ENCODE measurements at places on chromosomes 7 and 10. TPM values are rescaled to one million over a fixed set of nuclear protein-coding genes. Genes with fewer than 3 reads are reported as not detected.

The SEMA3C gene
- 0.16 TPM for total RNA-seq

The IMMP2L gene
- total RNA-seq: 15.4 TPM

The VSTM2A gene
- not detected for total RNA-seq

The FFAR4 gene
- total RNA-seq: not detected

The GPR26 gene
- not detected for total RNA-seq

The CALCR gene
- total RNA-seq: not detected

The SLC26A3 gene
- not detected for total RNA-seq
